ENCODE measurements at places on chromosomes 6 and 20.

DNA sequence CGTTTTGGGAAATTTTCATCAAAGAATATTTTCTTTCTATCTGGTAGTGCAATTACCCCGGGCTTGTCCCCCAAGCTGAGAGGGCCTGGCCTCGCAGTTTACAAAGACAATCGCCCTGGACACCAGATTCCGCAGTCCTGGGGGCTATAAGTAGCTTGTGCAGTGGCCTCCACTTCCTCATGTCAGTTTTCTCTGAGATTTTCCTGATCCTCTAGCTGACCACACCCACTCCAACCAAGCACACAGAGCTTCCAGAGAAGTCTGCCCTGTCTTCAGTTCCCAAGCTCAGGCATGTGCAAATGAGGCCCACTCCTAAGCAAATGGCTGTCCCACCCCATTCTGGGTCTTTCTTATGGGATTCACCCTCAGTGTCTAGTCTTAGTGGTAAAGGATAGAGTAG, 245.3 kb downstream of the MAFB start:
- no peak for DNase-seq

GRCh38 chr6:7866526-7866925, 44.1 kb downstream of the TXNDC5 start:
- no peak for DNase-seq

GRCh38 chr20:40563296-40563950, 125.6 kb downstream of the MAFB start:
- DNase-seq: peak; percentile 94

DNA sequence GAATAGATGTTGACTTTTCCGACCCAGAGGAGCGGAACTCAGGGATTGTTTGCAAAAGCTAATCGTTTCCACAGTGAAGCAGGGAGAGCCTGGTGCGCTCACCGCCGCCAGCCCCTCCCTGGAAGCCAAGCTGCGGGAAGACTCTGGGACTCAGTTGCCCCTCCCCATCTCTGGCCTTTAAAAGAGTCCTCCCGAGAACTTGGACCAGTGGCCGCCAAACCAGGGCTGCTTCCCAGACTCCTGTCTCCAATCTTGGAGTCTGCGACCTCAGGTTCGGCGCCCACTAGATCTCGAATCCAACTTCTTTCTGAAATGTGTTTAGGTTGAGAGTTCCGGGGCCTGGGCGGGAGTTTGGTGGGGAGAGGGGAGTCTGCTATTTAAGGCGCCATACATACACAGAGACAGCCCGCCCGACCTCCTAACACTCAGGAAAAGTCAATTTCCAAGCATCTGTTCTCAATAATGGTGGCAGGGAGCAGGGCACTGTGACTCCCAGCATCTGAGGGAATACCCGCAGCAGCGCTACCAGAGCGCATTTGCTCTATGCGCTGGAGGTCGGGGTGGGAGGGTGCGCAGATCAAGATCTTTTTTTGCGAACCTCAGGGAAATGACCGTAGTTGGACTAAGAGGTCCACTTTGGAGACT, 800 bp upstream of the GRIK2 start:
- DNase-seq: no peak

DNA sequence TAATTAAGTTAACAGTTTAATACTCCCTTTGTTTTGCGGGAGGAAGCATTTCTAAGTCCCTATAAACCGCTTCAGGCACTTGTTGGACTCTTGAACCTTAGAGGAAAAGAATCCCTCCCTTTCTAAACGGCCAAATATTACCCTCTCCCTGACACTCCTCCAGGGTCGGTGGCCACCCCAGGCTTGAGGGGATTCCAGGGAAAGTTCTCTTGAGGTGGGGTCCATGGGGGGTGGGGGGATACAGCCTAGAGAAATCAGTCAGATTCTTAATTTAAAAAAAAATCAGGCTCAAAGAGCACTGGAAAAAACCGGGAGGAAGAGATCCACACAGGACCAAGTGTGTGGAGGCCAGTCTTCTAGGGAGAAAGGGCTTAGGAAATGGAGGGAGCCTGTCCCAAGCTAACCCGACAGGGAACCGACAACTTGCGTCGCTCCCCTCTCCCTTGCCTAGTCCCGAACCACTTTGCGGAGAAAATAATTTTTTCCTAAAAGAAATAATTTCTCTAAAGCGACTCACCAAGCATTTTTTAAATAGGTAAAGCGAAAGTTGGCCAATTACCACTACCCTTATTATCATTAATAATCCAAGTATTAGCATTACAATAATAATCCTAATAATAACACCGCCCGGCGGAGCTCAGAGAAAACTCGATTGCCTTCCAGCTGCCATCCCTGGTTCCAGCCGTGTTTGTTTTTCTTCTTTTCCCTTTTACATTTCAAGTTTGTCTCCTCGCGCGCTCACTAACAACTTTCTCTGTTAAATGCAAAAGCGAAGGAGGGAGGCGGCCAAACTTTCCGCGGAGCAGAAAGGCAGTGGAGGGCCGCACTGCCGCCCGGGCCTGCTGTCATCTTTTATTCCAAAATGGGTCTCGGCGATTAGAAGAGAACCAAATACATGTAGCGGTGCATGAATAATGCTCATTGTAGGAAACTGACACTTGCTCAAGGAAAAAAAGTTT, 4.8 kb downstream of the NR2E1 start:
- DNase-seq: no peak

Data from large intestine (tissue), 12 donors.